ENCODE measurements at places on chromosomes 6 and 20. TPM values are rescaled to one million over a fixed set of nuclear protein-coding genes. Genes with fewer than 3 reads are reported as not detected.

- DNase-seq: no peak
Measured at GRCh38 chr6:136070815-136071214, 179.3 kb downstream of the MTFR2 start.

GRCh38 chr6:71238351-71238750 lies 50.3 kb upstream of the OGFRL1 start:
- no peak for DNase-seq

DNA sequence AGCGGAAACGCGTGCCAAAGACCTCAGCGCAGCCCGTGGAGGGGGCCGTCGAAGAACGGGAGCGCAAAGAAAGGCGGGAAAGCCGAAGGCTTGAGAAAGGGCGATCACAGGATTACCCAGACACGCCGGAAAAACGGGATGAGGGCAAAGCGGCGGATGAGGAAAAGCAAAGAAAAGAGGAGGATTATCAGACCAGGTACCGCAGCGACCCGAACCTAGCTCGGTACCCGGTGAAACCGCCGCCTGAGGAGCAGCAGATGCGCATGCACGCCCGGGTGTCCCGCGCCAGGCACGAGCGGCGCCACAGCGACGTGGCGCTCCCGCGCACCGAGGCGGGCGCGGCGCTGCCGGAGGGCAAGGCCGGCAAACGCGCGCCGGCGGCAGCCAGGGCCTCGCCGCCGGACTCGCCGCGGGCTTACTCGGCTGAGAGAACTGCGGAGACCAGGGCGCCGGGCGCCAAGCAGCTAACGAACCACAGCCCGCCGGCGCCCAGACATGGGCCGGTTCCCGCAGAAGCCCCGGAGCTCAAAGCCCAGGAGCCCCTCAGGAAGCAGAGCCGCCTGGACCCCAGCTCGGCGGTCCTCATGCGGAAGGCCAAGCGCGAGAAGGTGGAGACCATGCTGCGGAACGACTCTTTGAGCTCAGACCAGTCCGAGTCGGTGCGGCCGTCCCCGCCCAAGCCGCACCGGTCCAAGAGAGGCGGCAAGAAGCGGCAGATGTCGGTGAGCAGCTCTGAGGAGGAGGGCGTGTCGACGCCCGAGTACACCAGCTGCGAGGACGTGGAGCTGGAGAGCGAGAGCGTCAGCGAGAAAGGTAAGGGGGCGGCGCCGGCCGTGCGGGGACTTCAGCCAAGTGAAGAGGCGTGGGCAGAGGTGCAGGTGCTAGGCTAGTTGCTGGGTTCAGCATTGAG lies 296.2 kb downstream of the RIMS1 start:
- DNase-seq: peak; percentile 75

DNA sequence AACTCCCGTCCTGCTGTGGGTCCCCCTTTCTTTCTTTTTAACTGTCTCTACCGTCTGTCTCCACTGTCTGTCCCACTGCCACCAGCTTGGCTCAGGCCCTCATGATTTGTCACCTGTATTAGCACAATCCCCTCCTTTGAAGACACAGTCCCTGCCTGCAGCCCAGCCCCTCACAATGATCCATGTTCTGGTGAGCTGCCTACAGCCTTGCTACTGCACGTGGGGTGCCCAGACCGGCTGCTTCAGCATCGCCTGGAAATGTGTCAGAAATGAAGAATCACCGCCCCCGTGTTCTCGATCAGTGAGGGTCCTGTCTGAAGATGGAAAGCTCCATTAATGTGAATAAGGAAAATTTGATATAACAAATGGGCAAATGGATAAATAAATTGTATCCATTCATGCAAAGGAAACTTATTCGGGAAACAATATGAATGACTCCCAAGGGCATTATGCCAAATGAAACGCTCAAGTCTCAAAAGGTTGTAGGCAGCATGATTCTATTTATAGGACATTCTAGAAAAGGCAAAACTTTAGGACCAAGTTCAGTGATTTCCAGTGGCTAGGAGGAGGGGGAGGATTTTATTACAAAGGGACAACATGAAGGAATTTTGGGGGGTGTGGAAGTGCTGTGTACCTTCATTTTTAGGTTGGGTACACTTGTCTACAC lies 59.4 kb upstream of the CD83 start:
- DNase-seq: no peak

GRCh38 chr20:51758978-51759544 lies 9.1 kb downstream of the ATP9A start:
- no peak for DNase-seq

GRCh38 chr6:112979830-112980229 lies 632.7 kb downstream of the RFPL4B start:
- DNase-seq: no peak

GRCh38 chr6:136791296-136792094 lies 782 bp downstream of the MAP3K5 start:
- DNase-seq: no peak

- DNase-seq: no peak
Measured at GRCh38 chr6:166561771-166562359, 24.6 kb downstream of the RAMACL start.

- DNase-seq: peak; percentile 22
Measured at GRCh38 chr20:44069203-44070011, 117.6 kb downstream of the JPH2 start.

GRCh38 chr6:112415366-112415765 lies 68.2 kb downstream of the RFPL4B start:
- DNase-seq: no peak

- DNase-seq: no peak
Measured at GRCh38 chr20:62811320-62811719, 5.5 kb upstream of the COL9A3 start.

- no peak for DNase-seq
Measured at GRCh38 chr20:51487565-51488268, 54.8 kb downstream of the NFATC2 start.

- DNase-seq: no peak
Measured at GRCh38 chr6:93235775-93236174, 183.6 kb downstream of the EPHA7 start.

- no peak for DNase-seq
Measured at GRCh38 chr6:147677647-147678046, 169.2 kb downstream of the SAMD5 start.

DNA sequence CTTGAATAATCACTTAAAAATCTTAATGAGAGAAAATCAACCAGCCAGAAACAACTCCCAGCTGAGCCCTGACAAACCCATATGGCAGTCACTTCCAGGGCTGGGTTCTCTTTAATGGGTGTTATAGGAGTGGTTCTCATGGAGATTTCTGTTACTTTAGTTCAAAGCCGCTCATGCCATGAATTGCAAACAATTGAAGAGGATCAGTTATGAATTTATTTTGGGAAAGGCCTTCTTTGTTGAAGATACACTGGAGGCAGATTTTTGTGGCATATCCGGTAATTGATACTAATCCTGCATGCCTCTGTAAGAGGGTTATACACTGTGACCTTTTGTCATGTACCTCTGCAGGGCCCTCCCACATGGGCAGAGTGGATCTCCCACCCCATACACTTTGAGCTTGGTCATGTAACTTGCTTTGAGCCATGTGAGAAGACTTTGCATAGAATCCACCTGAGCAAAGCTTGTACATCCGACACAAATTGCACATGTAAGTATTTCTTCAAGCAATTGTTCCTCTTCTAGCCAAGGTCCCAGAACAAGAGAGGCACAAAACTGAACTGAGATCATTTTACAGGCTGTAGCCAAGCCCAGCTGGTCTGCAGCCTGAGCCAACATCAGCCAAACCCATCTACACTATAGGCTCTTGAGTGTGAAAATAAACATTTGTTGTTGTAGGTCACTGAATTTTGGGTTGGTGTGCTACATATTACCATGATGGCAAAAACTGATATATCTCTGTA lies 492.3 kb downstream of the PREX1 start:
- DNase-seq: no peak

- DNase-seq: no peak
Measured at GRCh38 chr6:102458990-102459389, 1065.5 kb downstream of the GRIK2 start.

- peak; percentile 54 for DNase-seq
Measured at GRCh38 chr6:35476004-35476403, 7.8 kb downstream of the RPL10A start.

GRCh38 chr6:109457562-109457996 lies 2.0 kb upstream of the MICAL1 start:
- DNase-seq: no peak

DNA sequence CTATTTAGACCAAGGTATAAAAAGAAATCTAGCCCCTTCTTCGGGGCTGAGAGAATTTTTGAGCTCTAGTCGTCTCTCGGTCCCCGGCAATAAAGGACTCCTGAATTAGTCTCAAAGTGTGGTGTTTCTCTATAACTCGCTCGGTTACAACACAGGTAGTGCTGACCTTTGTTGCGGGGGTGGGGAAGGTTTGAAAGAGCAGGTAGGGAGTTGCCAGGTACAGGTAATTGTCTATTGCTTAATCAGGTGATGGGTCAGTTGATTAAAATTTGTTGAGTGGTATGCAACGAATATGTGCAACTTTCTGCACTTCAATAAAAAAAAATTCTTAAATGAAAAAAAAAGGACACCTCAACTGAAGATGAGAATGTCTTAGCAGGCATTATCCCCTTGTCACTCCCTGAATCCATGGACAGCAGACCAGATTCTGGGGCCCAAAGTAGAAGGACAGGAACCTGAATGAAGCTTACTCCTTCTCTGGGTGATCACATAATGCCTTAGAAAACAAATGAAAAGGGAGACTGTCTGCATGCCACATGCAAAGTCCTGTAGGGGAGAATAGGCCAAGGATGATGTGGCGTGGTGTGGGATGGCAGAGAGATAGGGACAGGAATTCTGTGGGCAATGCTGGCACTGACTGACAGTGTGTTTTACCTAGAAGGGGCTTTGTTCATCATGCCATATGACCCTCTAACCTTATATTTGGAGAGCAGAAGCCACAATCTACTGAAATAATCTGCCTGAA lies 157.6 kb upstream of the OLIG3 start:
- DNase-seq: no peak

DNA sequence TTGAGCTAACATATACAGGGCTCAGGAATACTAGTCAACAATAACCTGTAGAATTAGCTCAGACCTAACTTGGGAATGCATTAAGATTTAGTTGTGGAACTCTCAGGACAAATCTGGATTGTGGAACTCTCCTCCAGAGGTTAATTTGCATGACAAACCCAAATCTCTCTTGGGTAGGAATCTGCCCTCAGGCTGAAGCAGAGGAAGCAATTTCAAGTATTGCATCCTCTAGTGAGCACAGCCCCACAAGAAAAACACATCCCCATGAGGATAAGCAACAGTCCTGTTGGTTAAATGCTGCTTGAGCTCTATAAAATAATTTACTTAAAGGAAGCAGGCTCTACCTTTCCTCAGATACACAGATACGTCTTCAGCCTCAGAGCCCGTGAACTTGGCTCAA lies 170.9 kb upstream of the STXBP5 start:
- DNase-seq: peak; percentile 23

DNA sequence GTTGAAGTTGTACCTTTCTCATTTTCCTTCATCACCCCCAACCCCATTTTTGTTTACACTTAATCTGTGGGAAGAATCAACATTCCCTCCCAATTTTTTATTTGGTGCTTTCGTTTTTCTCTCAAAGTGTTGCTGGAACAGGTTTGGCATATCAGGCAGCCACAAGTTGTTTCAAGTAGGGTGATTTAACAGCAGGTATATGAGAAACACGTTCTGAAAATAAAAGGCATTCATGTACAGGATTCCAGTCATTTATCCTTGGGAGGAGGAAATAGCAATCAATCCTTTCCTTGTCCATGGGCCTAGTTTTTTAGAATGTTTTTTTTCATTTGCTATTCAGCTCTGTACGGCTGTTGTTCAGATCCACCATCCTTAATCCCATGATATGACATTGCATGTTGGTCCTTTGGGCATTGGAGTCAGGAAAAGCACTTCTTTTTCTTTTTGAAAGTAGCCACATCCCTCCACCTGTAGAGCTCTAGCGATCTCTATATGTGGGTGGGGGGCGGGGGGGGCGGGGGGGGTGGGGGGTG lies 120.2 kb downstream of the JARID2 start:
- DNase-seq: no peak

DNA sequence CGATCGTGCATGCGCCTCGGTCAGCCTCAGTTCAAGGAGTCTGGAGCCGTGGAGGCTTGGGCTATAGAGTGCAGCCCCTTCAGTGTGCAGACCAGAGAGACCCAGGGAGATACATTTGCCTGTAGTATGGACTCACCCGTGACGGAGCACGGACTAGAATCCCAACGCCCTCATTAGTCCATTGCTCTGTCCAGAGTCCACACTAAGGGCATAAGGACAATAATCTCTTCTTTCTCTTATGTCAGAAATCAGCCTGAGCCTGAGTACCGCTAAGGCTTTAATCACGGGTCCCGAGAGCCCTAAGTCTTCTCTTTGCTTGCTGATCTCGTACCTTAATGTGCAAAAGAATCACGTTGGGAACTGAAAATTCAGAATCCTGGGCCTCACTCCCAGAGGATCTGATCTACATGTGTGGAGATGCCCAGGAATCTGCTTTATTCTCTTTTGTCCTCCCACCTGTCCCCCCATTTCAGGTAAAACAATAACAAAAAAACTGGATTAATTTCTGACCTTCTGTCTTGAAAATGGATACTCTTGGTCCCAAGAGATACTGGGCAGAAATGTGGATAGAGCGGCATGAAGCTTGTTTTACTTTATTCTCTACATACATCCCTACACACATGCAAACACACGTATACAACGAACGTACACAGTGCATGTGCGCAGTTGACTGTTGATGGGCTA lies 671 bp downstream of the BPHL start:
- DNase-seq: no peak

- no peak for DNase-seq
Measured at GRCh38 chr6:88890860-88891845, 72.3 kb downstream of the RNGTT start.

DNA sequence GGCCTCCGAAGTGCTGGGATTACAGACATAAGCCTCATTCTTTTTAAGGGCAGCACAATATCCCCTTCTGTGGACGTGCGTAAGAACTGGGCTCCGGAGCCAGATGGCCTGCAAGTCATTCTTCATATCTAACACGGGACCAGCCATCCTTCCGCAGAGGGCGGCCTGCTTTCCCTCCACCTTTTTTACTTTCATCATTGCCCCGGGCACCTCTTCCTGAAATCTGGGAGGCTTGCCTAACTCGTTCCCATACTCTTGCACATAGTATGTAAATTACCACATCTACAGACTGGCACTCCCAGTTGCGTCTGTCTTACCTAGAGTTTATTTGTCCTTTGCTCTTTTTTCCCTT lies 29.9 kb upstream of the SLC23A2 start:
- DNase-seq: no peak

DNA sequence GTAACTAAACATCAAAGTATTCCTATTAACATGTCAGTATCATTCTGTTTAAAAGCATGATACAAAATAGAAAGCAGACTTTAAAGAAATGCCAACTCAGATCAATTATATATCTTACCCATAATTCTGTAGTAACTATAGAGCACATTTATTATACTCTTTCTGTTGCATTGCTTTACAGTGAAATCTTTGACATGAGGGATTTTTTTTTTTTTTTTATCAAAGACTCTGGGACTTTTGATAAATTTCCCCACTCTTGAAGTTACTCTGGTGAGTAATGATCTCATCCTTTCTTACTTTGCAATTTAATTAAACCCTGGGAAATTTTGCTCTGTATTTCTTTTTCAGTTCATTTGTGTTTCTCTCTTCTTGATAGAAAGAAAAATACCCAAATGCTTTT lies 17.4 kb downstream of the ADGRF4 start:
- DNase-seq: no peak

FERMT1 gene
- total RNA-seq: 17.8 TPM

EPB41L2 gene
- 123 TPM for total RNA-seq

C6orf15 gene
- not detected for total RNA-seq

NECAB3 gene
- 19.7 TPM for total RNA-seq

CCHCR1 gene
- total RNA-seq: 38.0 TPM

TNFRSF21 gene
- 52.4 TPM for total RNA-seq

GSTA2 gene
- total RNA-seq: not detected

MRPL18 gene
- 83.4 TPM for total RNA-seq

ETV7 gene
- total RNA-seq: 0.21 TPM
